ENCODE measurements at places on chromosomes 4 and X.

DNA sequence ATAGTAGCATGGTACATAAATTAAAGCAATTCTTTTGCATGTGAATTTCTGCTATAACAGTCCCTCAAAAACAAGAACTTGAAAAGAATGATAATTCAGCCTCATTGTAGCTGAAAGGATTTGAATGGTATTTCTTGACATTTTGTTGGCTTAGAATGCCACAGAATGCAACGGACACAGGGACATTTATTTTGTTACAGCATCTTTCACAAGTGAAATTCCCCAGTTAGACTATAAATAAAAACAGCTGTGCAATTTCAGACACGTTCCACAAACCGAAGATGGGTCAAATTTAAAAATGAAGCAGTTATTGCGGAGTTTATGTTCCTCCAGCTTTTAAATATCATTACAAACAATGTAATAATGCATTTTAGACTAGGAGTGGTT is 82.8 kb upstream of the AMELX start:
- DNase-seq: no peak

- DNase-seq: no peak
These were observed 28.9 kb upstream of the BTC start for GRCh38 chr4:74823194-74823593.

DNA sequence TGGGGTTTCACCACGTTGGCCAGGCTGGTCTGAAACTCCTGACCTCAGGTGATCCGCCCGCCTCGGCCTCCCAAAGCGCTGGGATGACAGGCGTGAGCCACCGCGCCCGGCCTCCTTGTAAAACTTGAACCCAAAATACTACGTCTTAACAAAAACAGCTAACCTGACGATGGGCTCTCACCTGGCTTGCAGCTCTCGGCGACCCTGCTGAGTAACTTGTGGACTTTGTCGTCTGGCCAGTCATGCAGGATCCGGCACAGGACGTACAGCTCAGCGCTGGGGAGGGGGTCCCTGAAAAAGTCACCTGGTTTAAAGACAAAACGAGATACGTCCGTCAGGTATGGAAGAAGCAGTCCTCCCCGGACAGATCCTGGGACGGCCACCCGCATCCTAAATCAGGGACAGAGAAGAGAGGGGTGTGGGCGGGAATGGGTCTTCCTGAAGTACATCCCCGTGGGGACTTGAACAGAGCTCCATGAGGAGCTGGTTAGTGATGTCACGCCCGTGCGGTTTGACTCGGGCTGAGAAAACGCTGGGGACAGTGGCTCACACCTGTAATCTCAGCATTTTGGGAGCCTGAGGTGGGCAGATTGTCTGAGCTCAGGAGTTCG is 20.7 kb upstream of the SLC25A6 start:
- no peak for DNase-seq

DNA sequence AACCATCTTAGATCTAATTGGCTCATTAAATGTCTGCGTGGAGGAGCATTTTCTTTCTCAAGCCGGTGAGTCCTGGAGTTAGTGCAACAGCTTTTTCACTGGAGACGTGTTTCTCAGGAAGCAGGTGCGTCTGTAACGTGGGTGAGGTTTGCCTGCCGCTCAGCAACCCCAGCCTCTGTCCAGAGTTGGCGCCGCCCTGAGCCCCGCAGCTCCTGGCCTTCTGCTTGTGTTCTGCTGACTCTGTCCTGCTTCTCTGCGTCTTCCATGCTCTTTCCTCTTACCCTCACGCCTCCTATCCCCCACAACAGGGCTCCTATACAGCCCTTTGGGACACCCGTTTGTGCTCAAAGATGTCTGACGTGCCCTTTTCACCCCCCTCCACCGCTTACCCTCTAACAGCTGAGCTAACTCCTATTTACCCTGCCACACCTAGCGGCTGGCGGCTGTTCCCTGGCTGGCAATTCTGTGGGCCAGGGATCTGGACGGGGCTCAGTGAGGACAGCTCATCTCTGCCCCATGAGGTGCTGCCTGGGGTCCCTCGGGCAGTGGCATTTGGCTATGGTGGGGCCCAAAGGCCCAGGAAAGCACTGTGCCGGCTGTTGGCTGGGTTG is 18.8 kb downstream of the DOK7 start:
- no peak for DNase-seq

DNA sequence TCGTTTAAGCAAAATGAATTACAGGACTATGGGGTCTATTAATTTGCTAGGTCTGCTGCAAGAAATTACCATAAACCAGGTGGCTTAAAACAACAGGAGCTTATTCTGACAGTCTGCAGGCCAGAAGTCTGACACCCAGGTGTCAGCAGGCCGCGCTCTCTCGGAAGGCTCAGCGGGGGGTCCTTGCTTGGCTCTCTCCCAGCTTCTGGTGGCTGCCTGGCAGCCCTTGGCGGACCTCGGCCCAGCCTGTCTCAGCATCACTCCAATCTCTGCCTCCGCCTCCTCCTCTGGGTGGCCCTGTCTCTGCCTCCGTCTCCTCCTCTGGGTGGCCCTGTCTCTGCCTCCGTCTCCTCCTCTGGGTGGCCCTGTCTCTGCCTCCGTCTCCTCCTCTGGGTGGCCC is 580.5 kb upstream of the FAT1 start:
- no peak for DNase-seq

All from stimulated activated CD8-positive, alpha-beta memory T cell treated with anti-CD3 and anti-CD28 coated beads, Interleukin-4, amount 100 ng/mL, for 1 hour (primary cell).